NCI-H2171 (cell line): ENCODE measurements at places on chromosomes 16 and 17.

DNA sequence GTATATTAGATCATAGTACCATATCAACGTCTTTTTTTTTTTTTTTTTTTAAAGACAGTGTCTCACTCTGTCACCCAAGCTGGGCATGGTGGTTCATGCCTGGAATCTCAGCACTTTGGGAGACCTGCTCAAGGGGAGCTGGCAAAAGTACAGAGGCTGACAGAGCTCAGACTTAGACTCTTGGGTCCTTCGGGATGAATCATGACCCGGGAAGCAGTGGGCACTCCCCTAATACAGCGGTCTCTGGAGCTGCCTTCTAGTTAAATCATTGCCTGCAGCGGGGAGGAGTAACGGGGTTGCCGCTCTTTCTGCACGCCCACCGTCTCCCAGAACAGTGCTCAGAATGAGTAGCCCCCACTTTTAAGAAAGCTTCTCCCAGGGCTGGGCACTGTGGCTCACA lies 174.4 kb downstream of the CPPED1 start:
- DNase-seq: no peak

DNA sequence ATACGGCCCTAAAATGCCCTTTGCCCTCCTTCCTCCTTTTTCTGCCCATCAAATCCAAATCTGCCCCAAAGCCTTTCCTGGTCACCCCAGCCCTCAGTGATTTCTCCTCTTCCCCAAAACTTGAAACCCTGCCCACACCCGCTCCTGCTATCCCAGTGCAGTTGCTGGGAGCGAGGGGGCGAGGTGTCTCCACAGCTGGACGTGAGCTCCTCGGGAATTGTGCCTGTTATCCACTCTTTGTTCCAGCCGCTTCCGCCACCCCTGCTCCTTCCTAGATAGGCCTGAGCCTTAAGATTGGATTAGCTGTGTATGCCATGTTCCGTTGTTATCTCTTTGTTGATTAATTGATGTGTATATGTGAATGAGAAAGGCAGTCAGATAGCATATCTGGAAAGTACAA lies 2.6 kb upstream of the KRT35 start:
- DNase-seq: no peak

DNA sequence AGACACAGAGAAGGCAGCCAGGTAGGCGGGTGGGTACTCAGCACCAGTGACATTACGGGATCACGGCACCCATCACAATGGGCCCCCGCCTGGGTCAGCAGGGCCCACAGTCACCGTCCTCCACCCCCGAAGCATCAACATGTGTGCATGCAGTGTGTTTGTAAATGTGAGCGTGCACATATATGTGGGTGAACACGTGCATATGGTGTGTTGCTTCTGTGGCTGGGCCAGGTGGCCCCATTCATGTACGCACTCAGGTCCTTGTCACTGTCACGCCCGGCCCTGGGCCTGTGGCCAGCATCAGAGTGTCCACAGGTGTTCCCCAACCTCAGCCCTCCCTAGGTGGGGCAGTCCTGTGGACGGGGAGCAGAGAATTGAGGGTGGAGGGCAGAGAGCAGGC lies 37.1 kb downstream of the TNFRSF13B start:
- DNase-seq: no peak

GRCh38 chr16:88359008-88359407 lies 23.8 kb upstream of the ZNF469 start:
- no peak for DNase-seq

DNA sequence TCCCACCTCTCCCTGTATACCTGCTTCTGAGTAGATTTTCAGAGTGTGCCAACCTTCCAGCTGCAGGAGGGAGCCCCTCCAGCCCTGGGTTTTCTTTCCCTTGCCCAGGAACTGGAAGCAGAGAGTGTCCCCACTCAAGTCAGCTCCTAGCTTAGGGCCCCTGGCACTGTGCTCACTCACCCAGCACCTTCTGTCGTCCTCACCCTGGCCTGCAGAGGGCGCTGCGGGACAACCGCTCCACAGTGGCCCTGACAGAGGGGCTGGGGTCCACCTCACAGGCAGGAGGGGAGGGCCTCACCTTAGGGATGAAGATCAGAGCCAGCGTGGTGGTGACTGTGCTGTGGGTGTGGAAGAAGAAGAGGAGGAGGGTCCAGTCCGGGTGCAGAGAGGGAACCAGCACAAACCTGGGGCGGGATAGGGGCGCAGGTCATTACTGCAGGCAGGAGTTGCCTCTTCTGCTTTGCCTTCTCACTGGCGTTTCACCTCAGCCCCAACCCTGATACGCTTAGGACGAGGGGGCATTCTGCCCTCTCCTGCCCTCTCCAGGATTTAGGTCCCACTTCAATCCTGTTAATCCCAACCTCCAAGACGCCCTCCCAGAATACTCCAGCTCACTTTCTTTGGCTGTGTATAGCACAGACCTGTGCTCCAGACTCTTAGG lies 10.0 kb downstream of the GPR179 start:
- DNase-seq: no peak

- DNase-seq: peak; percentile 68
Measured at GRCh38 chr16:17396762-17397498, 73.8 kb downstream of the XYLT1 start.

DNA sequence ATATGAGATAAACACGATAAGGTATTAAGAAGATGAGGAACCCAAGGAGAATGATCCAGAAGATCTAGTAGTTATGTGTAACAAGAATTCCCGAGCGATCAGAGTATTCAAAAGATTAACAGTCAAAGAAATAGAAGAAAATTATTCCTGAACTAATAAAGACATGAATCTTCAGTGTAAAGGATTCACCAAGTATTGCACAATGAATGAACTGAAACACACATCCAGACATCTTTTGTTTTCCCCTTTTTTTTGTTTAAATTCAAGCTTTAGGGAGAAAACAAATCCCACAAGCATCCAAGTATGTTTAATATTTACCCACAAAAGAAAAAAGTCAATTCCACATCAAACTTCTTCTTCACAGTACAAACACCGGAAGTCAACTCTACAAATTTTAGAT lies 23.7 kb upstream of the MYOCD start:
- no peak for DNase-seq

DNA sequence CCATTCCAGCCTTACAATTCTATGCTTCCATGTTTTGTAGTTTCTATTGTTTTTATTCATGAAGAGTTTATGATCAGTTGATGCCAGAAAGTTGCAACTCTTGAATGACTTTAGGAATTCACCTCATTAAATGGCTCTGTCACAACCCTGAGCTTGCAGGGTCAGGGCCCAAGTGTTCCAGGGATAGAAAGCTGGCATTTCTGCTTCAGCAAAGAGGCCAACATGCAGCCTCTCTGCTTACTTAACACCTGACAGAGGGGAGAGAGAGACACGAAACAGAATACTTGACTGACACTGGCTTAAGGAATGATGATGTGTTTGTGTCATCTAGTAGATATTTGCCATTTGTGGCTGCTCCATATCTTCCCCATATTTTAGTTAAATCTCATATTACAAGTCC lies 328.1 kb downstream of the CA10 start:
- no peak for DNase-seq

DNA sequence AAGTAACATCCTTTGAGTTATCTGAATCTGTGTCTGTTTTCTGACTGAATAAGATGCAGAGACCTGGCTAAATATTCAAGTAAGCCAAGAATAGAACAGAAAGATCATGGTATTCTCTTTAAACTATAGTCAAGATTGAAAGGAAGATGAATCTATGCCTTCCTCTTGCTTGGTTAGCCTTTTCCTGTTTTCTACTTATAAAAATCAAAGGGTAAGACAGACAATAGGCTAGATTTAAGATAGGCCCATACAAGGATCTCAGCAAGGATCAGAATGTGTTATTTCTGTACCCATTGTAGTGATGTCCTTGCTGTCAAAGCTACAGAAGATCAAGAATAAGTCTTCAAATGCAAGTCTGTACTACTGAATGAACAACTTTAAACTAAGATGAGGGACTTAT lies 7.0 kb upstream of the CDR2 start:
- DNase-seq: no peak

- DNase-seq: no peak
Measured at GRCh38 chr16:88289561-88289960, 93.2 kb upstream of the ZNF469 start.

GRCh38 chr16:754656-755055 lies 5.9 kb upstream of the MSLN start:
- no peak for DNase-seq

- no peak for DNase-seq
Measured at GRCh38 chr17:78147315-78147998, 1.3 kb downstream of the C17orf99 start.

DNA sequence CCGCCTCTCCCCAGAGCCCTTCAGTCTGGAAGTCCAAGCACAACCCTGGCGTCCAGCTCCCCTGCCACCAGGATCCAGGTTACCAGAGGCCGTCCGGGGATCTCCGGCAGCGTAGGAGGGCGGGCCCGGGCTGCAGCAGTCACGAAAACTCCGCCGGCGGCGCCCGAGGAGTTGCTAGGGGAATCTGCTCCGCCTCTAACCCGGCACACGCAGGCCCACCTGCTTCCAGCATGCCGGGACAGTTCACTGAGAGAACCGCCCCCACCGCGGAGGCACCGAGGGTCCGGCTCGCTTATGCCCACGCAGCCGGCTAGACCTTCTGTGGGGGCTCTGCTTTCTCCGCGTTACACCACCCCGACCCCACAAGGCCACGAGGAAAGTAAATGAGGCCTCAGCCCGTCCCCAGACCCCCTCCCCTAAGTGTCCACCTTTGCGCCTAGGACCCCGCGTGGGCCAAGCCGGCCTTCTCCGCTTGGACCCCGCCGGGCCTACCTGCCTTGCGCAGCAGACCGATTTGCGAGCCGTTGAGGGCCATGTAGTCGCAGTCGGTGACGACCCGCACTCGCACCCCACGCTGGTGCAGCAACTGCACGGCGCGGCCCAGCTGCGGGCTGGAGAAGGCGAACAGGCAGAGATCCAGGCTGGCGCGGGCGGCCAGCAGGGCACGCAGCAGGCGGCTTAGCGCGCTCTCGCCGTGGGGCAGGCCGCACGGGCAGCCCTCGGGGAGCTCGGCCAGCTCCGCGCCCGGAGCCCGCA lies 587 bp downstream of the PLD6 start:
- DNase-seq: peak; percentile 45

DNA sequence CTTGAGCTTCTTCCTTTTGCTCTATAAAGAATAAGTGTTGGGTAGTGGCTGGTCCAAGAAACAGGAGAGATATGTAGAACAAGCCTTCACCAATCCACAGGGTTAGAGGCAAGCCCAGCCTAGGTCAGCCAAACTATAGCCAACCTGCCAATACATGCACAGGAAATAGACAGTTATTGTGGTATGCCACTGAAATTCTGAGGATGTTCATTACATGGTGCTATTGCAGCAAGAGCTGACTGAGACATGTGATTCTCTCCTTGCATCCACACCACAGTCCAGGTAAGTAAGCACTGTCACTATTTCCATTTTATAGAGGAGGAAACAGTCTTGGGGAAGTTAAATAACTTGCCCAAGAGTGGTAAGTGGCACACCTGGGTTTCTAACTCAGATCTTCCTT lies 268.1 kb downstream of the NPIPA8 start:
- no peak for DNase-seq

DNA sequence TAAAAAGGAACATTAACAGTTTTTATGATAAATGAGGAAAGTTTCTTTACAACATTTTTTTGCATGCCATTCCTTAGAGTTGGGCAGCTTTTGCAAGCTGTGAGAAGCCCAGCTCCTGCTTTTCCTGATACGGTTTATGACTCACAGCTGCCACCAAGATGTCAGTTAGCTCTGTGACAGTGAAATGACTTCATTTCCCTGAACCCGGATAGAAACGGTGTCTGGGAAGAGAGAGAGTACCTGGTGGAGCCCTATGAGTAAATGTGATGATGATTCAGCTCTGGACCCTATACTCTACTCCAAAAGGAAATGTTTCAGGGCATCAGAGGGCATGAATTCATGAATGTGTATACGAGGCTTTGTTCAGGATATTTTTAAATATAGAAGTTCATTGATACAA lies 366.3 kb upstream of the HSBP1 start:
- no peak for DNase-seq

DNA sequence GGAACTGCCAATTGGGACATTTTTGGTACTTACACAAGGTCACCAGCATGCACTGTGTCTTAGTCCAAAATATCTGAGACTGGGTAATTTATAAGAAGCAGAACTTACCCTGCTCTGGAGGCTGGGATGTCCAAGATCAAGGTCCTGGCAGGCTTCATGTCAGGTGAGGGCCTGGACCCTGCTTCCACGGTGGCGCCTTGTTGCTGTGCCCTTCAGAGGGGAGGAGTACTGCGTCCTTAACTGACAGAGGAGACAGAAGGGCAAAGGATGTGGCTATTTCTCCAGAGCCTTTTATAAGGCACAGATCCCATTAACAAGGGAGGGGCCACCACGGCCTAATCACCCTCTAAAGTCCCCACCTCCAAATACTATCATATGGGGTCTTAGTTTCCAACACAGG lies 178.9 kb downstream of the C16orf95 start:
- DNase-seq: no peak

GRCh38 chr17:39678340-39679116 lies 9.3 kb downstream of the PGAP3 start:
- no peak for DNase-seq

- no peak for DNase-seq
Measured at GRCh38 chr16:87317750-87318644, 805 bp upstream of the C16orf95 start.

DNA sequence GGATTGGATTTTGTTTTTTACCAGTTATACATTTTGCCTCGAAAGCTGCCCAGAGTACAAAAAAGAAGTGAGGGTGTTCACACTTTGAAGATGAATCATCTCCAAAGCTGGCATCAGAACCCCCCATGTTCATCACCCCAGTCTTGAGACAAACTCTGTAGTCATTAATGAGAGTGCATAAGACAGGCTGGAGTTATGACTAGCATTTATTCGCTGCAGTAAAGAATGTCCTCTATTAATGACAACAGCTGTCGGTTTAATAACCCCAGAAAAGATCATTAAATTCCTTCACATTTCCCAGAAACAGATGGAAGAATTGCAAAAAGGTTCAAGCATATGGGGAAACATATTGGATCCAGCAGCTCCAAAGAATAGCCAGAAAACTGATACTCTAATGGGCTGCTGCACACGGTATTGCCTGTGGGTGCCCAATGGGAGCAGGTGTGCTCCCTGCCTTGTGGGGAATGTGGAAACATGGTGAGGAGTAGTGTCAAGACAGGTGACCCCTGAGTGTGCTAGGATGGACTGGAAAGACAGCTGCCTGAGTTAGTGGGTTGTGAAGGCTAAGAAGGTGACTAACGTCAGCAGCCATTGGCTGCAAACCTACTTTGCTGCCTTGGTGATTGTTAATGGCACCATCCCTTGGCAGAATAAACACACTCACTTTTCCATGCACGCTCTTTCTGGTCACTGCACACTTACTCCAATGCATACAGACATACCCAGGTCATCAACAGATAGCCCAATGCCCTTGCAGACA lies 81.9 kb downstream of the AIPL1 start:
- DNase-seq: peak; percentile 38

- peak; percentile 90 for DNase-seq
Measured at GRCh38 chr17:48944515-48945260, at the start of gene SNF8. Gene SNF8, minus strand, starts transcription at chr17:48944842. Its CDS starts 108 bp downstream, at chr17:48944734.
